ENCODE measurements at places on chromosomes 16 and 17. TPM values are rescaled to one million over a fixed set of nuclear protein-coding genes. Genes with fewer than 3 reads are reported as not detected.

Gene ALOX12B
- not detected for total RNA-seq

GRCh38 chr17:83146347-83146746 is 66.9 kb downstream of the METRNL start:
- no peak for DNase-seq
- H3K27me3 ChIP-seq: no peaks in the 10 kb centered on the region
- H3K4me1 ChIP-seq: no peaks in the 10 kb centered on the region
- H3K27ac ChIP-seq: no peak overlapping the region
- no peak overlapping the region for H3K4me3 ChIP-seq

GRCh38 chr16:85187447-85187846 is 75.2 kb upstream of the CIBAR2 start:
- peak overlapping the region; percentile 37 for H3K27ac ChIP-seq
- peaks cover under 1% of the 10 kb centered on the region for H3K4me1 ChIP-seq
- no peak overlapping the region for H3K4me3 ChIP-seq
- H3K27me3 ChIP-seq: no peaks in the 10 kb centered on the region

Gene NPIPA2
- total RNA-seq: not detected

DNA sequence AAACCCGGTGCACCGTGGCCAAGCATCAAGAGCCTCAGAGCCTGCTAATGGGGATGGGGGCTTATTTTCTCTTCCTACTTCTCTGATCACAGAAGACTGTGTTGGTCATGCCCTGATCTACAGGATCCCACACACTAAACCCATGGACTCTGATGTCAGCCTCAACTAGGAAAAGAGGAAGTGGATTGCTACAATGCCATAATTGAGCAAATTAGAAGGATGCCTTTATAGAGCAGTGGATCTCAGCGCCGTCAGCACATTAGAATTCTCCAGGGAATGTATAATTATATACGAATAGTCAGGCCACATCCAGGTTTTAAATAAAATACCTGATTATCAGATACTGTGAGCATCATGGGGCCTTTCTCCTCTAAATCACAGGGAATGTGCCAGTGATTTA is 64.8 kb downstream of the VAT1L start:
- no peaks in the 10 kb centered on the region for H3K27me3 ChIP-seq
- no peak overlapping the region for H3K4me3 ChIP-seq
- no peak overlapping the region for H3K27ac ChIP-seq

DNA sequence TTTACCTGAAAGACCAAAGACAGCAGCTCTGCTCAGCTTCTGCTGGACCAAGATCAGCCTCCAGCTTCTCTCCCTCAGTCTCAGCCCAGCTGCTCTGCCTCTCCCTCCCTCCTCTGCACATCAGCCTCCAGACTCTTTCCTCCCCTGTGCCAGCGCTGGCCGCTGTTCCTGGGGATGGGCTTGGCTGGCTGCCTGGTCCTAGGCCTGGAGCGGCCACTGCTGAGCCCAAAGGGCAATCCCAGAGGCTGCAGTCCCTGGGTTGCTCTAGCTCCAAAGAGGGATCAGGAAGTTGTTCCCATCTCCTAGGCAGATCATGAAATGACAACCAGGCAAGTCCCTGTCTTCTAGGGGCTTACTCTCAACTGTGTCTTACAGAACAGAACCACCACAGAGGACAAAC is 31.3 kb downstream of the DCUN1D3 start:
- peaks cover 68% of the 10 kb centered on the region for H3K4me1 ChIP-seq
- H3K27me3 ChIP-seq: no peaks in the 10 kb centered on the region
- peak; percentile 88 for DNase-seq
- peak overlapping the region; percentile 83 for H3K27ac ChIP-seq

GRCh38 chr17:43880420-43880991 is 26.8 kb downstream of the MPP2 start:
- H3K4me3 ChIP-seq: no peak overlapping the region
- peaks cover 4% of the 10 kb centered on the region for H3K4me1 ChIP-seq
- no peaks in the 10 kb centered on the region for H3K27me3 ChIP-seq
- H3K36me3 ChIP-seq: no peaks in the 10 kb centered on the region
- DNase-seq: peak; percentile 66

DNA sequence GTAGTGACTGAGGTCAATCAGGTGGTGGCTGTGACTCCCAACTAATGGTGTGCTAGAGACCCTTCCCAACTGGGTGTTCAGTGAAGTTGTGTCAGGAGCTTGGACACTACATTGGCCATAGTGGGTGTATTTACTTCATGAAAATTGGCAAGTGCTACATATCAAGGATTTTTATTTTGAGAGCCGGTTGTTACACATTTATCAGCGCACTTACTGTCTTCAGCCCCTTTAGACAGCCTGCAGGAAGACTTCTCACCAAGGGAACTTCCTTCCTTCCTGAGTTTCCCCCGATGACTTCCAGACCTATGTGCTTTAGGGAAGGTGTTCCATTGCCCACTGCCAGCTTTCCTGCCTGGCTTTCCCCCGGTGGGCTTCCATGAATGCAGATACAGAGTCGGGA is 261.2 kb downstream of the CBLN1 start:
- DNase-seq: no peak
- peak overlapping the region; percentile 18 for H3K27ac ChIP-seq
- peaks cover 7% of the 10 kb centered on the region for H3K4me1 ChIP-seq
- H3K36me3 ChIP-seq: no peaks in the 10 kb centered on the region

Gene OR3A3
- not detected for total RNA-seq

- H3K4me3 ChIP-seq: no peak overlapping the region
- no peak for DNase-seq
- no peak overlapping the region for H3K27ac ChIP-seq
- H3K36me3 ChIP-seq: no peaks in the 10 kb centered on the region
Measured at GRCh38 chr16:72615856-72616255, 432.1 kb downstream of the ZFHX3 start.

GRCh38 chr17:54608634-54609155 is 292.0 kb upstream of the TOM1L1 start:
- no peak for DNase-seq
- no peak overlapping the region for H3K4me3 ChIP-seq
- H3K4me1 ChIP-seq: no peaks in the 10 kb centered on the region
- no peak overlapping the region for H3K27ac ChIP-seq
- H3K27me3 ChIP-seq: no peaks in the 10 kb centered on the region
- H3K36me3 ChIP-seq: no peaks in the 10 kb centered on the region

GRCh38 chr17:42678951-42679491 is 2.2 kb upstream of the PLEKHH3 start:
- peak; percentile 76 for DNase-seq
- H3K27ac ChIP-seq: peak overlapping the region; percentile 97
- H3K27me3 ChIP-seq: peaks cover 26% of the 10 kb centered on the region

- DNase-seq: no peak
- peak overlapping the region; percentile 29 for H3K27ac ChIP-seq
- H3K27me3 ChIP-seq: no peaks in the 10 kb centered on the region
- peaks cover 6% of the 10 kb centered on the region for H3K4me1 ChIP-seq
- H3K36me3 ChIP-seq: no peaks in the 10 kb centered on the region
Measured at GRCh38 chr17:77341069-77341541, 200.3 kb downstream of the SEC14L1 start.

- H3K4me3 ChIP-seq: no peak overlapping the region
- no peak for DNase-seq
- no peaks in the 10 kb centered on the region for H3K27me3 ChIP-seq
- no peaks in the 10 kb centered on the region for H3K4me1 ChIP-seq
- H3K27ac ChIP-seq: no peak overlapping the region
Measured at GRCh38 chr16:23466162-23466885, 13.3 kb upstream of the COG7 start.

Gene IRF8
- 37.5 TPM for total RNA-seq

GRCh38 chr17:66950886-66951604 is 13.5 kb upstream of the CACNG4 start:
- no peak for DNase-seq
- H3K4me3 ChIP-seq: no peak overlapping the region
- no peak overlapping the region for H3K27ac ChIP-seq
- H3K36me3 ChIP-seq: no peaks in the 10 kb centered on the region
- H3K27me3 ChIP-seq: peaks cover 6% of the 10 kb centered on the region

DNA sequence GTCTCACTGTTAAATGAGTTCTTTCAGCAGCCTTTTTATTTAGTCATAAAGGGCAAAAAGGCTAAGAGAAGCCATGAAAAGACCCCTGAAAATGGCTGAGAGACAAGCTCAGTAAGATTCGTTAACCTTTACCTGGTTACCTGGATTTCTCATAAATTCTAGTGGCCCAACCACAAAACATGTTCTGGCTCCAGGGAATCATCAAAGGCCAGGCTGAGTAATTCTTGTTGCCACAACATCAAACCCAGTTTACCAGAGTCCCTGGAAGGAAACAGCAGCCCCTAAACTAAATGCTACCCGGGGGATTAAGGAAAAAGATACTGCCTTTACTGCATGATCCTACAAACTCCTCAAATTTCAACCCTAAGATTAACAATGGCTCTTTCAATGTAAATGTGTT is 15.8 kb downstream of the CYTH1 start:
- H3K4me3 ChIP-seq: no peak overlapping the region
- H3K4me1 ChIP-seq: no peaks in the 10 kb centered on the region
- no peaks in the 10 kb centered on the region for H3K36me3 ChIP-seq
- DNase-seq: no peak

- peaks cover 44% of the 10 kb centered on the region for H3K4me1 ChIP-seq
- no peak overlapping the region for H3K4me3 ChIP-seq
- peak overlapping the region; percentile 64 for H3K27ac ChIP-seq
- peaks cover 5% of the 10 kb centered on the region for H3K36me3 ChIP-seq
Measured at GRCh38 chr16:88617268-88618031, 20.9 kb upstream of the IL17C start.

DNA sequence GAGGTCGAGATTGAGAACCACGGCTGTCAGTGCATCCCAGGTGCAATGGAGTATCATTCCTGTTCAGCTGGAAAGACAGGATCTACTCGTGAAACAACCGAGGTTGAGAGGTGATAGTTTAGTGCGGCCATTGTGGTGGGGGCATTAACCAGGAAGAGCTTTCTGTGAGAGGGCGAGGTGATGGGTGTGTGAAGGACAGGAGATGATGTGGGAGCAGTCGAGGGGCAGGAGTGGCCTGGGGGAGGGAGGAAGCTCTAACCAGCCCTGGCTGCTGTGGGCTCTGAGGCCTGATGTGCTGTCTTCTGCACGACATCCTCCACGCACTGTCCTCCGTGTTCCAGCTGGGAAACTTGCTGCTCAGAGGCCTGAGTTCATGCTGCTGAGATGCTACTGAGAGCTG is 22.0 kb downstream of the GOSR2 start:
- H3K36me3 ChIP-seq: peaks cover 6% of the 10 kb centered on the region
- H3K4me3 ChIP-seq: no peak overlapping the region
- H3K4me1 ChIP-seq: peaks cover 10% of the 10 kb centered on the region
- no peak overlapping the region for H3K27ac ChIP-seq

- no peaks in the 10 kb centered on the region for H3K4me1 ChIP-seq
- H3K4me3 ChIP-seq: no peak within 1 kb of the TSS
- peak; percentile 24 for DNase-seq
- H3K27me3 ChIP-seq: no peaks in the 10 kb centered on the region
- no peaks in the 10 kb centered on the region for H3K36me3 ChIP-seq
Measured at GRCh38 chr17:64448665-64449512, at the start of gene MILR1. MILR1 (plus strand) TSS chr17:64449115; CDS start chr17:64449169, 54 bp downstream.

- H3K27ac ChIP-seq: no peak overlapping the region
- H3K36me3 ChIP-seq: no peaks in the 10 kb centered on the region
- no peak overlapping the region for H3K4me3 ChIP-seq
Measured at GRCh38 chr16:77500934-77501664, 66.3 kb upstream of the ADAMTS18 start.

Gene MYO15A
- total RNA-seq: 4.2 TPM

Gene ZNF597
- total RNA-seq: 1.2 TPM

- no peaks in the 10 kb centered on the region for H3K36me3 ChIP-seq
- H3K27me3 ChIP-seq: peaks cover 16% of the 10 kb centered on the region
- no peak overlapping the region for H3K4me3 ChIP-seq
- no peak for DNase-seq
- H3K4me1 ChIP-seq: peaks cover 3% of the 10 kb centered on the region
Measured at GRCh38 chr17:44389723-44390202, 314 bp upstream of the ITGA2B start.

GRCh38 chr17:69864462-69864861 is 210.6 kb upstream of the KCNJ16 start:
- DNase-seq: no peak
- no peak overlapping the region for H3K27ac ChIP-seq
- H3K4me3 ChIP-seq: no peak overlapping the region

DNA sequence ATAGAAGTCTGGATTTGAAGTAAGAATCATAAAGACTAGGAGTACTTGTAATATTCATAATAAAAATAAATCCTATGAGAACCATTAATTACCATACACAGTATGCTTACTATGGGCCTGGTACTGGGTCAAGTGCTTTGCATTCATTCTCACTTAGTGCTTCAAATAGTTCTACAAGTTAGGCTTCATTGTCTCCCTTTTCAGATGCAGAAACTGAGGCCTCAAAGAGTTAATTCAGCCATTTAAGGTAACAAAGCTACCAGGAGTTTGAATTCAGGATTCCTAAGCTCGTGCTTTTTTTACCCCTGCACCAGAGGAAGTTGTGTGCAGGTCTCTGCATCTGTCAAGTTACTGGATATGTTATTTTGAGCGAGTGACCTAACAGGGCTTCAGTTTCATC is 1098.4 kb upstream of the EEF2KMT start:
- DNase-seq: no peak
- H3K36me3 ChIP-seq: no peaks in the 10 kb centered on the region
- H3K27me3 ChIP-seq: no peaks in the 10 kb centered on the region
- H3K27ac ChIP-seq: no peak overlapping the region
- no peak overlapping the region for H3K4me3 ChIP-seq

GRCh38 chr16:81546781-81547180 is 102.2 kb downstream of the CMIP start:
- no peak overlapping the region for H3K4me3 ChIP-seq
- H3K4me1 ChIP-seq: peaks cover 23% of the 10 kb centered on the region
- H3K36me3 ChIP-seq: no peaks in the 10 kb centered on the region
- DNase-seq: no peak
- no peak overlapping the region for H3K27ac ChIP-seq
- no peaks in the 10 kb centered on the region for H3K27me3 ChIP-seq

Gene MYH11
- total RNA-seq: 619 TPM

DNA sequence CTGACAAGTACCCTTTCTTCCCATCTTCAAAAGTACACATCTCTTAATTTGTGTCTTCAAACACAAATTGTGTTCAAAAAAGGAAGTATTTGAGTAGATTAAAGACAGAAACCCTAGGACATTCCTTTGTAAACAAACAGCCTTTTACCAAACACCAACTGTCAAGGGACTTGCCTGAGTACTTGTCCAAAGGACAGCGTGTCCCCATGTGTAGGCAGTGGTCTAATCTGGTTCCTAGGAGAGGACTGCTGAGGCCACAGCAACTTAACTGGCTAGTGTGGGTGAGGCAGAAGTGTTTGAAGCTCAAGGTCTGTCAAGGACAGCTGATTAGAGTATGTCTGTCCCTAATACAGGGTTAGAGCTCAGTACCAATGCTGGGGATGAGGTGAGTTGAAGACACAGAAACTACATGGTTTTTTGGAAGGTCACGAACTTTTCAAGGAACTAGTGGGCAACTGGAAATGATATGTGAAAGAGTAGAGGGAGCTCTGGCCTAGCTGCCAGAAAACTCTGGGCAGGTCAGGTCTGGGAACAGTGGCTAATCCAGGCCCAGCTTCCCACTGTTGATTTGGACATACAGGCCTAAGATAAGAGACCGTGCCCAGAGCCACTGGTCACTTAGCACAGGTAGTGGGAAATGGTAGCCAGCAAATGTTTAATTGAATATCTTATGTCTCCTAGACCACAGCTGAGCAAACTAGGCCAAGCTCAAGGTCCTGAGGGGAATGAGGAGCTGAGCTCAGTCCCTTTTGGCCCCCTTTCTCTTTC is 10.1 kb downstream of the HMOX2 start:
- H3K27me3 ChIP-seq: no peaks in the 10 kb centered on the region
- no peak overlapping the region for H3K4me3 ChIP-seq
- H3K27ac ChIP-seq: peak overlapping the region; percentile 22
- DNase-seq: no peak
- H3K4me1 ChIP-seq: no peaks in the 10 kb centered on the region

GRCh38 chr16:83958846-83959565 is 6.0 kb downstream of the OSGIN1 start:
- H3K36me3 ChIP-seq: peaks cover 4% of the 10 kb centered on the region
- no peak overlapping the region for H3K27ac ChIP-seq
- H3K4me3 ChIP-seq: no peak overlapping the region
- H3K27me3 ChIP-seq: no peaks in the 10 kb centered on the region
- H3K4me1 ChIP-seq: peaks cover 5% of the 10 kb centered on the region
- DNase-seq: no peak

Gene FN3K
- 26.3 TPM for total RNA-seq
